ENCODE measurements at places on chromosomes 13 and 19. TPM values are rescaled to one million over a fixed set of nuclear protein-coding genes. Genes with fewer than 3 reads are reported as not detected.

The NPAS1 gene
- 1.8 TPM for total RNA-seq

The SPC24 gene
- total RNA-seq: 1.8 TPM

The MIA gene
- 1.7 TPM for total RNA-seq

The FEM1A gene
- total RNA-seq: 13.3 TPM

The GRK1 gene
- total RNA-seq: not detected

DNA sequence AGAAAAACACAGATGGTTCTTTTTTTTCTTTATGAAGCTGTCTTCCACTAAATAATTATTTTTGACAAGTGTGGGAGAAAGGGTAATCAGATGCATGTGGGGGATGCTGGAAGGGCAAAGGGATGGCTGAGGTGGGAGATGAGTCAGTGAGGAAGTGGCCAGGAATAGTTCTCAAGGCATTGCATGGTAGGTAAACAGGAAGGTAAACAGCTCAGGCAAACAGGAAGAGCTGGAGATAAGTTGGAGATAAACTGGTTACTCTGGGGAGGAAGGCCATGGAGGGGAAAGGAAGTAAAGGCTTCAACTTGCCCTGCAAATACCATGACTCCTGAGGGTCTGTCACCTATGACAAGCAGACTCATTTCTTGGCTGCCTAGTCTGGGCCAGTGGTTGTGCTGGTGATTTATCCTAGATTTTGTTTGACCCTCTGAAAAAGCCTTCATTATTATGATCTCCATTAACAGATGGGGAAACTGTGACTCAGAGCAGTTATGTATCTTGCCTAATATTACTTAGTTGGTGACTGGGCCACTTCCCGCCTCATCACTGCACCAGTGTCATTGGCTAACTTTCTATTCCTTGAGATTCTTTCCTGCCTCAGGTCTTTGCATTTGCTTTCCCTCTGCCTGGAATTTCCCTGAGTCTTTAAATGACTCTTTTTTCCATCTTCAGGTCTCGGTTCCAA, 17.1 kb downstream of the ACTL9 start:
- H3K27ac ChIP-seq: no peak overlapping the region
- no peaks in the 10 kb centered on the region for H3K4me1 ChIP-seq
- H3K36me3 ChIP-seq: no peaks in the 10 kb centered on the region
- peaks cover 5% of the 10 kb centered on the region for H3K27me3 ChIP-seq
- H3K4me3 ChIP-seq: no peak overlapping the region
- DNase-seq: no peak

DNA sequence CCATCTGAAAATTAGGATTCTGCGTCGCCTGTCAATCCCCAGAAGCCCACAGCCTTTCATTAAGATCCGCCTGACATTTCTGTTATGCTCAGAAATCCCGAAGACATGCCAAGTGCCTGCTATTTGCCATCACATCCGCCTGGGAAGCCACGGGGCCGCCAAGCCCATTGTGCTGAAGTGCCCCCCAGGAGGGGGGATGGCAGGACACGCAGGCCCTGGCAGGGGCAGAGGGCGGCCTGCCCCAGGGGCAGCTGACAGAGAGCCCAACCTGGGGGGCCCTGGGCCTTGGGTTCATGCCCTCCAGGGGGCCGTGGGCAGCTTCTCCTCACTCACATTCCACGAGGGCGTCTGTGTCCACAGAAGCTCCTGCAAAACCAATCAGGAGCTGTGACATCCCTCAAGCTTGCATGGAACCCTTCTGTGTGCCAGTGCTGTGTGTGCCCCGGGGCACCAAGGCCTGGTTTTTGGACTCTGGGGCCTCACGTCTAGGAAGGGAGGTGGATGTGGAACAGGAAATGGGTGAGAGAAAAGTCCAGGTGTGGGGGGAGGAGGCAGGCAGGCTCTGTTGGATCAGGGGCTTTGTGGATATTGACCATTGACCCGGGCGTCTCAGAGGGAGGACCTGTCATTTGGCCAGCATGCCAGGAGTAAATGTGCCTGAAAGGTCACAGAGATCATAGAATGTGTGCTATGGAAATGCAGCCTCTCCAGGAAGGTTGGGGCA, 122.9 kb downstream of the URI1 start:
- H3K4me3 ChIP-seq: no peak overlapping the region
- no peak overlapping the region for H3K27ac ChIP-seq
- DNase-seq: no peak
- H3K27me3 ChIP-seq: no peaks in the 10 kb centered on the region
- H3K36me3 ChIP-seq: no peaks in the 10 kb centered on the region

- H3K27ac ChIP-seq: peak within 1 kb of the TSS; percentile 68
- H3K4me1 ChIP-seq: peaks cover 42% of the 10 kb centered on the region
- H3K27me3 ChIP-seq: no peaks in the 10 kb centered on the region
- DNase-seq: peak; percentile 60
- peak within 1 kb of the TSS; percentile 54 for H3K4me3 ChIP-seq
Observed at GRCh38 chr13:98977568-98978265, at the start of gene DOCK9. Gene DOCK9 (minus strand): TSS chr13:98978064. CDS start chr13:98977909, 155 bp downstream.

Data from lower lobe of right lung (tissue), 2 donors.